Inflammatory macrophage (primary cell): ENCODE measurements at places on chromosomes 16 and 17.

DNA sequence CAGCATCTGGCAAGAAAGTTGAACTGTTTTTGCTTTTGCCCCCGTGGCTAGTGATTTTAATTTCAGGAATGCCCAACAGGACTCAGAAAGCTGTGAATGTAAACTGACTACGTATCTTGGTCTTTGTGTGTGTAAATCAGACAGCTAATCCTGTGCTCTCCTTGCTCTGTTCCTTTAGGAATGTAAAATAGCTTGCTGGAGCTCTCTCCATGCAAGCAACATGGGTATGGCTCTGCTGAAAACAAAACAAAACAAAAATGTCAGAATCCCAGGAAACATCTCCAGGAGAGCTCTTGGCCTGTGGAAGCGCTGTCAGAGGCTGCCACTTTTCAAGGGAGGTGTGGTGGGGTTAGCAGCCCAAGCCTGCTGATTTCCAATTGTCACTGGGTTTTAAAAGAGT lies 161.8 kb upstream of the NOG start:
- no peak for DNase-seq

GRCh38 chr17:80724775-80725266 lies 180.2 kb downstream of the RPTOR start:
- DNase-seq: no peak

DNA sequence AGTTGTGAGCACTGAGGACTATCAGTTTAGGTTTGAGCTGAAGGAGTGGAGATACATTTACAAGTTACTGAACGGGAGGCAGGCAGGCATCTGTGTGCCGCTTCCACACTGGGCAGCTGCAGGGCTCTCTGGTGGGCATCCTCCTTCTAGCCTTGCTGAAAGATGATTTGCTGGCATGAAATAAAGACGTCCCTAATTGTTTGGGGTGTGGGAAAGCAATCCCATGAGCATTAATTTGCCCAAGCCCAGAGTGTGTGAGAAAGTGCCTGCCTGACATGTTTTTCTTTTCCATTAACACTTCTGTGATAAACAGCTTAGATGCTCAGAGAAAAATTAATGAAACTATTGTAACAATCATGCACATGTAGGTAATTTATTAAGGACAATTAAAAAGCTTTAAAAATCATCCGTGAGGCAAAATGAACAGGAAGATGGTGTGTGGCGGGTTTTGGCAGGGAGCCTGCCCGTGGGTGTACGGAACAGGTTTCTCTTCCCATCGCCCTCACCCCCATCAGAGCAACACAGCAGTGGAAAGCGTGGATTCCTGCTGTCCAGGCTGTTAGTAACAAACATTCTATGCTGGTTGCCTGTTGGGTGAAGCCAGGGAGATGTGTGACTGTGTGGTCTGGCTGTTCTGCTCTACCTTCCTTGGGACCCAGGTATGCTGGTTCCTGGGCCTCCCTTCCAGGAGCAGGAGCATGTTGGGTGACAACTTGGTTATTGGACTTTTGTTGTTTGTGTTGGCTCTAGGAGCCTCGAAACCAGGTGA lies 191.9 kb downstream of the MSI2 start:
- DNase-seq: no peak

- no peak for DNase-seq
Observed at GRCh38 chr16:20911361-20911760, 10.8 kb downstream of the LYRM1 start.

- no peak for DNase-seq
Observed at GRCh38 chr17:62024866-62025265, 40.2 kb downstream of the MED13 start.

DNA sequence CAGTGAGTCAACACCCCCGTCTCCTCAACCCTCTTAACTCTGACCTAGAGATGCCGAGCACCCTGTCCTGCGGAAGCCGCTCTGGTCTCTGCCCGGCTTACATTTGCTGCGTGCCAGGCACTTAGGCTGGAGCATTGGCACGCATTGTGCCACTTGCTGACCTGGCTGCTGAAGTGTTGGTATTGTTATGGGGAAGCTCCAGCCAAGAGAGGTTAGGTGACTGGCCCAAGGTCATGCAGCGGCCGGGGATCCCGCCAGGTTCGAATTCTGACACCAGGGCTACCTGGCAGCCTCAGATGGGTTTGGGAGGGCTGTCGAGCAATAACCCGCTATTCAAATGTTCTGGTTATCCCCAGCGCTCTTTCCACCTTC lies 5.0 kb upstream of the HSD17B1 start:
- no peak for DNase-seq

- peak; percentile 68 for DNase-seq
Observed at GRCh38 chr17:7717756-7718350, 309 bp downstream of the DNAH2 start.

- DNase-seq: no peak
Observed at GRCh38 chr16:82203198-82203597, 33.2 kb upstream of the MPHOSPH6 start.

DNA sequence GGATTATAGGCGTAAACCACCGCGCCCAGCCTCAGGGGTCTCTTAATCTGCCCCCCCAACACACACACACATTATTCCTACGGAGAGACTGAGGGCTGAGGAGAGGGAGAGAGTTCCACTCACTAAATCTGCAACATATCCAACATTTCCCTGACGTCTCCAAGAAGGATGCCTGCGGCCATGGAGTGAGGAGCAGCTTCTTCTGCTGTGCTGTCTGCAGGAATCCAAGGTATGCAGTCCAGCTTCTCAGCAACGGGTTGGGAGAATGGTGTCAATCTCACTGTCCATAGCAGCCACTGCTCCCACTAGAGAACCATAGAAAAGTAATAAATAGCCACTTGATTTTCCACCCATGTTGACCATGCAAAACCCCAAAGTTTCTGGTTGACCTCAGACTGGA lies 5.1 kb upstream of the PLXDC1 start:
- DNase-seq: no peak

GRCh38 chr17:17180141-17180603 lies 26.0 kb downstream of the PLD6 start:
- DNase-seq: no peak

DNA sequence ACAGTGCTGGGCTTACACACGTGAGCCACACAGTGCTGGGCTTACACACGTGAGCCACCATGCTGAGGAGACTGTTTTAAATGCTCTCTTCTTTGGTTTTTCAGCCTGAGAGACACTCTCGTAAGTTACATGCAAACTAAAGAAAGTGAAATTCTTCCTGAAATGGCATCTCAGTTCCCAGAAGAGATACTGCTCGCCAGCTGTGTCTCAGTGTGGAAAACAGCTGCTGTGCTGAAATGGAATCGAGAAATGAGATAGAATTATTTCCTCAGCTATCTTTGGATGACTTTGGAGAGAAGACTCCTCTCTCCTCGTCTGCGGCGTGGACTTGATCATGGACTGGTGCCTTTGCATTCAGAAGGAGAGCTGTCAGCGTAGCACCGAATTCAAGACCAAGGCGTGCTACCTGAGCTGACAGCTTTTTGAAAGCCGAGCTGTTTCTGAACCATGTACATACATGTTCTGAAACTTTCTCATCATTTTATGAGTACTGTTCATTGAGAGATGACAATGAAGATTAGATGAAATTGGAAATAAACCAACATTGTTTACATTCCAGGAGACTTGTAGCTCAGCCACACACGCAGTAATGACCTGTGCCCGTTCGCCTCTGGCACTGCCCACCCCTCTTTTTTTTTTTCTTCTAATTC lies 21.6 kb upstream of the ENDOV start:
- no peak for DNase-seq
